ENCODE measurements at places on chromosomes 4 and X.

GRCh38 chr4:97349468-97350186 is 793.6 kb downstream of the STPG2 start:
- DNase-seq: no peak

DNA sequence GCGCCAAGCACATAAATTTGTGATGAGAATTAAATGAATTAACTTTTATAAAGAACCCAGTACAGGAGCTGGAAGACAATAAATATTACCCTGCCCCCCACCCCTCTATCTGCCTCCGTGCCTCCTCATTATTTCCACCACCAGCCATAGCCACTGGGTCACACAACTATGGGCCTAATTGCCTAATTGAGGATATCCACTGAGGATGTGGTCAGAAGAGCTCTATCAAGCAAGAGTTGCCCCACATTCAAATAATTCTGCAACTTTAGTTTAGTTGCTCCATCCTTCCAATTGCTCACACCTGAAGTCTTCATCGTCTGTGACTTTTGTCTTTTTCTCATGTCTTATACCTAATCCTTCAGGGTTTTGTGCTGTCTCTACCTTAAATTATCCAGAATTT is 9.5 kb upstream of the CXCL8 start:
- no peak for DNase-seq

DNA sequence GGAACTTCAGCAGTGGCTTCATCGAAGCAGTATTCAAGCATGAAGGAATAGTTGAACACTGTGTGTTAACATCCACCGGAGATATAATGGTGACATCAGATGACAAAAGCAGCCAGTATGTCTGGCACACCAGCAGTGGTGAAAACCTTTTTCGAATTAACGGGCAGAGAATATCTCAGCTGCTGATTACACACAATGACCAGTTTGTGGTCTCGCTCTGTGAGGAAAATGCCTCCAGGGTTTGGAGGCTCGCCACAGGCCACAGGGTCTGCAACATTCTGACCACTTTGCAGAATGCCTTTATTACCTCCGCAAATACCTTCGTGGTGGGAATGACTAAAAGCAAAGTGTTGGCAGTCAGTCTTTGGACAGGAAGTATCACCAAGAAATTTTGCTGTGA is 201.5 kb downstream of the NWD2 start:
- no peak for DNase-seq

DNA sequence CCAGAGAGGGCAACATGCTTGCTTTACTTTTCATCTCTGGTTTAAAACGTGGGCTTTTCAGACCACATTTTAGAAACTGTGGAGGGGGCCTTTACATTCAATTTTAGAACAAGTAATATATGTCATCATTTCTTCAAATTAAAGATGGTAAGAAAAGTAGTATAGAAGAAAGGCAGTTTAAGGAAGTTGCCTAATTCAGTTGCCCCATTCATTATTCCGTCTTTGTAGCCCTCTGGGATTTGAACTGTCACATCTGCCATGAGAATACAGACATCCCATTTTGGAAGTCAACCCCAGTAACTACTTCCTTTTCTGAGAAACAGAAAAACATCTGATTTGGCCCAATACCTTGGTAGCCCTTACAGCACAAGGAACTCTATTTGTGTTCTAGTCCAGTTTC is 61.2 kb downstream of the PASD1 start:
- no peak for DNase-seq

DNA sequence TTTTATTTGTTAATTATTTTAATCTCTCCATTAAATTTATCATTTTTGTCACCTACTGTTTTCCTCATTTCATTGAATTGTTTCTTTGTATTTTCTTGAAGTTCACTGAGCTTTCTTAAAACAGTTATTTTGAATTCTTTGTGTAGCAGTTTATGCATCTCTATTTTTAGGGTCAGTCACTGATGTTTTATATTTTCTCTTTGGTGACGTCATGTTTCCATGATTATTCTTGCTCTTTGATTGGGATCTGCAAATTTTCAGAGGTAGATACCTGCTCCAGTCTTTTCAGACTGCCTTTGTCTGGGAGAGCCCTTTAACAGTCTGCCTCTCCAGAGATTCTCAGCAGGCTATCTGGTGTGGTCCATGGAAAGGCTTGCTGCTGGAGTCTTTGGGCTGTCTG is 25.6 kb upstream of the TRPC5 start:
- no peak for DNase-seq

- DNase-seq: no peak
Observed at GRCh38 chrX:97985096-97985495, 1101.4 kb downstream of the RPA4 start.

DNA sequence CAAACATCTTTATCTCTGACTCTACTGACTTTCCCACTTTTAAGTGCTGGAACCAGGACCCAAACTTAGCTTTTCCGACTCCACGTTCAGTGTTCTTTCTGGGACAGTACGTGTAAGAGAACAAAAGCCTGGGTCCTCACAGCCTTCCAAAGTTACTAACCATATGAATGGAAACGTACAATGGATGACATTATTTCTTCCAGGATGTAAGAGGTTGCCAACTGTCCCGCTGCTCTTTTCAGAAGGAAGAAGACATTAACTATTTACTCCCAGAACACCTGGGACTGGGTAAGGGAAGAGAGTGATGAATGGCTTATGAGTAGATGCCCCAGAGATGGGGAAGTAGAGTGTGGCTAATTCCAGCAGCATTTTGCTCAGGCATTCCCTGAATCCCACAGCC is 114.7 kb downstream of the TRAPPC11 start:
- no peak for DNase-seq

DNA sequence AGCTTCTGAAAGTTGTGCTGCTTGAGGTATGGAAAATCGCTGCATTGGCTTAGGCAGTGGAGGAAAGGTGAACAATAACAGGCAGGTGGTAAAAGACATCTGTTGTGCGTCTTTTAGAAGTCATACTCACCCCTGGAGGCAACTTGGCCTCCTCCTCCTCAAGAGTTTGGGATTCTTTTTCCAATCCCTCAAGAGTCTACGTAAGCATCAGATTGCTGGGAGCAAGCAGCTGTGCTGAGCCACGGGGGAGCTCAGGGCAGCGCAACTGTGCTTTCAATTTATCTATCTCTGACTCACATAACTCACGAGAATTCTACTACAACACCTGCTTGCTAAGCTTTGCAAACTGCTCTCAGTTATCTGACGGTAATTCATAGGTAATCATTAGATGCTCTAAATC is 6.4 kb upstream of the RBMX2 start:
- no peak for DNase-seq

GRCh38 chr4:145345401-145345800 is 136.3 kb upstream of the SMAD1 start:
- no peak for DNase-seq

DNA sequence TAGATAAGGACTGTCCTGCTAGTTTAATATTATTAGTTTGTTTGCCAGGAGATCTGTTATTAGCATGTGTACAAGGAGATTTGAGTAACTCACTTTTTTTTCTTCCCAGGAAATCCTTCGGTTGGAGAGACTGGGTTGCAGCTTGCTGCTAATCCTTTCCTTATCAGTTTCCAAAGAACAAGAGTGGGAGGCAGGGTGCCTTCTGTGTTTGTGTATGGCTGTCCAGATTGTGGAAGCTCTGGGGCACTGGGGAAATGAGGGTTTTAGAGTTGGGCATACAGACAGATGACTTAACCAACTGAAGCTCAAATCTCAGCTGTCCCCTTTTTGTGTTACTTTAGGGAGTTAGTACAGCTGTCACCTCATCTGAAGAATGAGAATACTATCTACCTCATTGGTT is 12.6 kb upstream of the SUPT20HL1 start:
- no peak for DNase-seq

DNA sequence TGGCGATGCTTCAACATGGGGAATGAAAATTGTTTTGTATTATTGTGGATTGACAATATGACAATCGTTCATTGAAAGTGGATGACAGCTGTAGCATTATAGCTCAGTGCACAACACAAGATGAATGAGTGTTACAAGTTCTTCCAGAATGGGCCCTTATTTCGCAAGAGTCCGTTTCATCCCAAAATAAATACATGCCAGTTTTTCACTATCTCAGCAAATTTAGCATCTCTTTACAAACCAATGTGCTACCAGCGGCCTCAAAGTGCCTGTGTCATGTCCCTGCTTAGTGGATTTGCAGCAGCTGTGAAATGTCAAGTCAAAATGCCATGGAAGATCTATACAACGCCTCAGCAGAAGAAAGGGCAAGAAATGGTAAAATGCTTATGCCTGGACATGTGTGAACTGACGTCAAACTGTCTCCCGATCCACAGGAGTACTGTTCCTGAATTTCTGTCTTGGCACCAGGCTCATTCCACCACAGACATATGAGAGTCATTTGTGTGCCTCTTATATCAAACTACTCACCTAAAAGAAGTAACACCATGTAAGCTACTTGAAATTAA is 109.6 kb downstream of the MAML3 start:
- no peak for DNase-seq

DNA sequence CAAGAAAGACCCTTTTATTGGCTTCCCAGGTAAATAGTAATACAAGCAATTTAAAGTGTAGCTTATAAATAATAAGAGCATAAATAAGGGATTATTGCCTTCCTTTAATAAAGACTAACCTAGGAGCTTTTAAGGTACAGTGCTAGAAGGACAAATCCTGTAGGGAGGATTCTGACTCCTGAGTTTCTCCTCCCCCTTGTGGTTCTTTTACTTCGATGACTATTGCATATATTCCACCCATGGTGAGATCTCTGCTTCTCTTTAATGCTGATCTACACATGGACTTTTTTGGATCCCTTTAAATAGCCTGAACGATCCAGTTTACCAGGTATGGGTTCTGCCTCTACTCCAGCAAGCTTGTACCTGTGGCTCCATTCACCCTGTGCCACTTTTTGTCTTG is 2.5 kb downstream of the GALNT7 start:
- no peak for DNase-seq

GRCh38 chrX:64191281-64192010 is 14.1 kb downstream of the AMER1 start:
- no peak for DNase-seq

DNA sequence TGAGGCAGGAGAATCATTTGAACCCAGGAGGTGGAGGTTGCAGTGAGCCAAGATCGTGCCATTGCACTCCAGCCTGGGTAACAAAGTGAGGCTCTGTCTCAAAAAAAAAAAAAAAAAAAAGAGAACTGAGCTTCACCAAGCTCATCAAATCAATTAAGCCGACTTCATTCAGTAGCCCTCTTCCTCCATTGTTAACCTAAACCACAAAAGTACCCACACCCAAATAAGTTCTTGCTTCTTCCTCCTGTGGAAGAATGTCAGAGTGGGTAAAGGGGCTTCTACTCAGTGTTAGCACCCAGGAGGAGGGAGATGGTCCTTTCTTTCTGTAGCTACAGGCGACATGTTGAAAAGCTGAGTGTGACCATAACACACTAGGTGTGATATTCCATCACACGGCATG is 58.6 kb upstream of the CHRNA9 start:
- DNase-seq: no peak

GRCh38 chr4:112001041-112001440 is 144.2 kb upstream of the FAM241A start:
- no peak for DNase-seq

DNA sequence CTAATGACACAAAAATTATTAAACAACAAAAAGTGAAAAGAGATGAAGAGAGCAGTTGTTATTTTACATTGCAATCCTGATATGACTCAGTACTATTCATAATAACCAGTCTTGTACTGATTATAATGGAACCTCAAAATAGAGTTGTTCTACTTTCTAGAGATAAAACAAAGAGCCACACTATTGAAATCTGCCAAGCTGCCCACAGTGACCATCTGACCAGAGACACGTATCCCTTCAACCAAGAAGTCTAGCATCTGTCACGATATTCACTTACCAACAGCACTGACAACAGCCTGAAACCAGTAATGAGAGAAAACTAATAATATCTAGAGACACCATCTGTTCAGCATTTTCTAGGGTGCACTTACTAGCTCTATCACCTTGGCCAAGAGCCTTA is 466.7 kb downstream of the NKX6-1 start:
- DNase-seq: no peak

GRCh38 chrX:21678048-21678612 is 20.0 kb upstream of the KLHL34 start:
- DNase-seq: no peak

DNA sequence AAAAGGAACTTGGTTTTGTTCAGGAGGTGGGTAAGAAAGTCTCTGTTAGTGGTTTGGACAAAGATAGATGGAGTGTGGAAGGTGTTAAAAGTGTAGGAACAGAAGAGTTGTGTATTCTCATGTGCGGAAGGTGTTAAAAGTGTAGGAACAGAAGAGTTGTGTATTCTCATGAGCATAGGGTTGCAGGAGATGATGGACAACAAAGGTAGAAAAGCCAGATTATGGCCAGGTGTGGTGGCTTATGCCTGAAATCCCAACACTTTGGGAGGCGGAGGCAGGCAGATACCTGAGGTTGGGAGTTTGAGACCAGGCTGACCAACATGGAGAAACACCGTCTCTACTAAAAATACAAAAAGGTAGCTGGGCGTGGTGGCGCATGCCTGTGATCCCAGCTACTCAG is 2.5 kb downstream of the RPL34 start:
- DNase-seq: no peak

DNA sequence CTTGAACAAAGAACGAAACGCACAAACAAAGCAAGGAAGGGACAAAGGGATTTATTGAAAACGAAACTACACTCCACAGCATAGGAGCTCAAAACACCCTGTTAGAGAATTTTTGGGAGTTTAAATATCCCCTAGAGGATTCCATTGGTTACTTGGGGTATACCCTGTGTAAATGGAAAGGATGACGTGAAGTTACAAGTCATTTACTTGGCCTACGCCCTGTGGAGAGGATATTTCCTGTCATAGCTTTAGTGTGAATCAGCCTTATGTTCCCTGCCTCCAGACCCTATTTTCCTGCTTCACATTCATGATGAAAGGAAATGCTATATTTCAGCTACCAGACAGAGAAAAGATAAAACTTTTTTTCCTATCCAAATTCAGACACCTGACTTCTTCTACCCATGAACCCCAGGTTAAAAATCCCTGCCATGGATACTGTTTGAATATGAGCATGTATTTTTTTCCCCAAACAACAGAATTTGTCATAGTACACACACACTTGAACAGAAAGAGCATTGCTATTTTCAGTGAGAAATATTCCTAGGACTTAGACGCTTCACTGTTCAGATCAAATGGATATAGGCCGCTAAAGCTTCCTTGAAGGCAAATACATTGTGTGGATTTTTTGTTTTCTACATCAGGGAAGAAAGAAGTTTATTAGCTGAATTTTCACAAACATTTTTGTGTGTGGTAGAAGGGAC is 20.4 kb downstream of the PIN4 start:
- no peak for DNase-seq

DNA sequence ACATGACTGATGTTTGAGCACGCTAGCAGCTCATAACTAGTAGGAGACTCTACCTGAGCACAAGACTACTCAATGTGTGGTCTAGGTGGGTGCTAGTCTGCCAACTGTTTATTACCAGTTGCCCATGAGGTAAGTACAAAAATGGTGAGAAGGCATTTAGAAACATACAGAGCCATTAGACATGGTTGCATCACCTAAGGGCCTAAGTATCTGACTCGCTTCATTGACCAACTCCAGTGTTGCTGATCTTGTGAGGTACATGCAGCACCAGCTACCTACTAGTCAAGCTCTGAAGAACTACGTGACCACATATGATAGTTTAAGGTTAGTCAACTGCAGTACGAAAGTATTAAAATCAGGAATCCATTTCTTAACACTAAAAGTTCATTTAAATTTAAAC is 39.9 kb downstream of the APBB2 start:
- DNase-seq: no peak

GRCh38 chrX:8946563-8946962 is 87.4 kb downstream of the FAM9B start:
- no peak for DNase-seq

Measured in activated naive CD8-positive, alpha-beta T cell treated with anti-CD3 and anti-CD28 coated beads for 36 hours (primary cell).